ENCODE measurements at places on chromosomes 5 and 9. TPM values are rescaled to one million over a fixed set of nuclear protein-coding genes. Genes with fewer than 3 reads are reported as not detected.

DNA sequence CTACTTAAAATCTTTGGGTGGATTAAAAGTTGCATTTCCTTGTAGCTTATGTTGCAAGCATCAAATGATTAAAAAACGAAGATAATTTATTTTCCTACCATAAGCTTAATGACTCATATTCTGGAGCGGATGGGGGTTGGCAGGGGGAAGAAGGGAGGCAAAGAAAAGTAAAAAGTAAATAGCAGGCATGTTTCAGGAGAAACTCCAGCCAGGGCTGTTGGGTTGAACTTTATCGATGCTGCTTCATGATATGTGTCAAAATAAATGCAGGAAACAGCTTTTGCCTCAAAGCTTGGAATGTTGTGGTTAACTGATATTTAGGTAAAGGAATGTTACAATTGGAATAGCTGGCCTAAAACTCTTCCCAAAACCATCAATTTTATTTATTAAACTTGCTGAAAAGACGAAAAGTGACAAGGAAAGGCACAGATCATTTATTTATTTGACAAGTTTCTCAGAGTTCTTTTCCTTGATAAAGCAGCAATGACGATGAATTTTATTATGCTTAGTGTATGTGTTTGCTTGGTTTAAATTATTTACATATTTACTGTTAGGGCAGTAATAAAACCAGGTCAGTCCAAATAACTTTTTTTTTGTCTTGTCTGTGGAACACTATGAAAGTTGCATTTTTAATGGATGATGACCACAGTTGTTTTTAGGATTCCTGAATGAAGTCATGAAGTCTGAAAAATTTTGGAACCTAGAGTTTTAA is 177.9 kb downstream of the PCSK1 start:
- no peak for DNase-seq
- no peak overlapping the region for H3K4me3 ChIP-seq
- H3K27ac ChIP-seq: no peak overlapping the region
- H3K4me1 ChIP-seq: no peaks in the 10 kb centered on the region

FGF10 gene
- 1.5 TPM for total RNA-seq

NXNL2 gene
- 1.8 TPM for total RNA-seq

GRCh38 chr5:81884871-81885270 is 87.0 kb upstream of the ATG10 start:
- H3K4me3 ChIP-seq: no peak overlapping the region
- no peak for DNase-seq
- H3K27ac ChIP-seq: no peak overlapping the region
- H3K36me3 ChIP-seq: no peaks in the 10 kb centered on the region
- no peaks in the 10 kb centered on the region for H3K27me3 ChIP-seq
- H3K4me1 ChIP-seq: peaks cover 18% of the 10 kb centered on the region

FOXE1 gene
- total RNA-seq: 4.2 TPM

SAXO1 gene
- 0.48 TPM for total RNA-seq

GRCh38 chr5:38290028-38290653 is 31.8 kb downstream of the EGFLAM start:
- no peak for DNase-seq
- peaks cover 4% of the 10 kb centered on the region for H3K27me3 ChIP-seq
- H3K4me3 ChIP-seq: no peak overlapping the region

TRIM36 gene
- total RNA-seq: 55.2 TPM

KDM3B gene
- 97.7 TPM for total RNA-seq

DNA sequence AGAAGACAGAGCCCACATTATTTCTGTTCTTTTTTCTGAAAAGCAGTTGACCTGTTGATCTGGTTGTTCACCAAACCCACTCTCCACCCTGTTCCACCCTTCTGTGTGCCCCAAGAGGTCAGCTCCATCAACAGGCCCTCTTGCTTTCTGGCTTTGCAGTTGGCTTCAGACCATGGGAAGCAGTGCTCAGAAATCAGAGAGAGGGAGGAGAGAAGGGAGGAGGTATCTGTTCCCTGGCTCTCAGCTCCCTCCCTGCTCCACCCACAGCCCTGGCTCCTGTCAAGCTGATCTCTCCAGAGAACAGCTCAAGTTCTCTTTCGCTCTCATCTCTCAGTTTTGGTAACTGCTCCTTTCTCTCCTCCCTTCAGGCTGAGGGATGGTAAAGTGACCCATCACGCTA is 144.2 kb upstream of the RAI14 start:
- peaks cover 28% of the 10 kb centered on the region for H3K4me1 ChIP-seq
- H3K27me3 ChIP-seq: no peaks in the 10 kb centered on the region
- H3K4me3 ChIP-seq: peak overlapping the region; percentile 32
- H3K36me3 ChIP-seq: no peaks in the 10 kb centered on the region

- peaks cover 11% of the 10 kb centered on the region for H3K4me1 ChIP-seq
- no peak overlapping the region for H3K4me3 ChIP-seq
- no peak overlapping the region for H3K27ac ChIP-seq
- no peaks in the 10 kb centered on the region for H3K36me3 ChIP-seq
These were observed 86.5 kb upstream of the PRLR start for GRCh38 chr5:35316611-35317274.

TRAF2 gene
- 19.4 TPM for total RNA-seq

- H3K36me3 ChIP-seq: no peaks in the 10 kb centered on the region
- no peak overlapping the region for H3K4me3 ChIP-seq
- H3K27me3 ChIP-seq: peaks cover 5% of the 10 kb centered on the region
- no peak overlapping the region for H3K27ac ChIP-seq
These were observed 36.9 kb downstream of the FEM1C start for GRCh38 chr5:115507681-115508080.

DNA sequence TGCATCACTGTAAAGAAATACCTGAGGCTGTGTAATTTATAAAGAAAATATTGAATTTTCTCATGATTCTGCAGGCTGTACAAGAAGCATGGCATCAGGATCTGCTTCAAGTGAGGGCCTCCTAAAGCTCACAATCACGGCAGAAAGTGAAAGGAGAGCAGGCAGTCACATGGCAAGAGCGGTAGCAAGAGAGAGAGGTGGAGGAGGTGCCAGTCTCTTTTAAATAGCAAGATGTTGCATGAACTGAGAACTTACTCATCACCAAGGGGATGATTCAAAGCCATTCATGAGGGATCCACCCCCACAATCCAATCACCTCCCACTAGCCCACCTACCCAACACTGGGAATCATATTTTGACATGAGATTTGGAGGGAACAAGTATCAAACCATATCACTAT is 184.5 kb upstream of the PAPPA start:
- no peaks in the 10 kb centered on the region for H3K27me3 ChIP-seq
- H3K4me3 ChIP-seq: no peak overlapping the region
- no peak for DNase-seq
- no peaks in the 10 kb centered on the region for H3K4me1 ChIP-seq
- H3K27ac ChIP-seq: no peak overlapping the region

DNA sequence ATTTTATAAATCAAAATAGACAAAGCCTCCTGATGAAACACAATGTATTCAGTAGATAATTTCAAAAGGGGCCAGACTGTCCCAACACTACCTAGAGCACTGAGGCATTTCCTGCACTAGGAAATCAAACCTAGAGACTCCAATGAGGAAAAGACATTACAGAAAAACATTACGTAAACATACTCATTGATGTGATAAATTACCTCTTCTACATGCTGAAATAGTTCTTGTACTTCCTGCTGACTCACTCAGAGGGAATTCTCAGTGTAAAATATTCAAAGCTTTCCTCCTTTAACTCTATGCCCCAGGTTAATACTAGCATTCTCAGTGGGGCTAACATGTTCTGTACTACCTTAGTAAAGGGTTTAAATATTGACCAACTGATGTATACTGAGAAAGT is 178.0 kb downstream of the ESM1 start:
- H3K4me1 ChIP-seq: peaks cover 14% of the 10 kb centered on the region
- no peak overlapping the region for H3K4me3 ChIP-seq
- peak overlapping the region; percentile 97 for H3K27ac ChIP-seq

DNA sequence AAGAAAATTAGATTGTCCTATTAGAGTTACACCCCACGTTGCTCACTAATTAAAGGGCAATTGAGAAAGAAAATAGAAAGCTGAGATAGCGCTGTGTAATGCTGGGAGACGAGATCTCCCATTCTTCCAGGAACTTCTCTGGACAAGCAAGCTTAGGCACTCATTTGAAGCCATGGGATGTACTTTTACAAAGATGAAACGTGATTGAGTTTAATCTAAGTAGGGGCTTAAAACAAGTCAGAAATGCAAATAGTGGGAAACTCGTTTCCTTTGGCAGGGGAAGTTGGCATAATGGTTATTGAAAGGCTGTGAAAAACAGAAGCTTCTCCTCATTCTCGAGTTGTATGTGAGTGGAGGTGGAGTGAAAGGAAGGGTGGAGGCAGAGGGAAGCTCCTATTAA is 3.7 kb downstream of the PRDM6 start:
- H3K36me3 ChIP-seq: peaks cover 8% of the 10 kb centered on the region
- peak overlapping the region; percentile 34 for H3K27ac ChIP-seq
- H3K4me3 ChIP-seq: peak overlapping the region; percentile 40
- peaks cover 94% of the 10 kb centered on the region for H3K27me3 ChIP-seq
- no peak for DNase-seq
- H3K4me1 ChIP-seq: peaks cover 25% of the 10 kb centered on the region

DNA sequence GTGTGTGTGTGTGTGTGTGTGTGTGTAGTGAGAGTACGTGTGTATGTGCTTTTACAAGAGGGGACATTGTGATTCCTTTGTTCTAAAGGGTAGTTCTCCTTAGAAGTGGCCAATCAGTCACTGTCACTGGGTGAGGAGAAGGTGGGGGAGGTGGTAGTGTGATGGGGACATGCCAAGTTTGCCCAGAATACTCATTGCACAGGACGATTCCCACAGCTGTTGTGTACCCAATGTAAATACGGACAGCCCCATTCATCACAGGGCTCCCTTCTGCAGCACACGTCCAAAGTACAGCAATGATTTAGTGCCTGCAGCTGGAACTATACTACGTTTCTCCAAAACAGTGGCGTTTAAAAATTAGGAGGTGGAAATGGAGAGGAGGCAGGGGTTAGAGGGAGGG is 287.8 kb downstream of the TLR4 start:
- no peak overlapping the region for H3K4me3 ChIP-seq
- no peak for DNase-seq
- no peaks in the 10 kb centered on the region for H3K36me3 ChIP-seq
- H3K4me1 ChIP-seq: peaks cover 3% of the 10 kb centered on the region

GRCh38 chr5:120545951-120546350 is 81.9 kb downstream of the PRR16 start:
- H3K4me1 ChIP-seq: no peaks in the 10 kb centered on the region
- no peak overlapping the region for H3K27ac ChIP-seq
- H3K27me3 ChIP-seq: no peaks in the 10 kb centered on the region
- DNase-seq: no peak
- H3K4me3 ChIP-seq: no peak overlapping the region

DNA sequence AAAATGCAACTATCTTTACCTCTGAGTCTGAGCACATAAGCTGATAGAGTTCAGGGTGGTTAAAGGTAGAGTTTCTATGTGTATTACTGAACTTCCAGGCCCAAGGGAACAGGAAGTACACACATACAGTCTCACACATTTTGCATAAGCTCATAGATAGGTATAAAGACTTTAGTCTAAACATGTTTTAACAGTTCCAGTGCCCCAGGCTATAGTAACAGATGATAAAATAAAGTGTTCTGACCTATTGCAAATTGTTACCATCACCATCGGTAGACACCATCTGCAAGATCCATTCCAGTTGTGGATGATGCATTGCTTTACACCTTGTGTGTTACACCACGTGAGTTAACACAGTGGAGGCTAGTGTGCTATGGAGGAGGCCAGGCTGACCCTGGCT is 95.8 kb downstream of the TMEM174 start:
- peaks cover 22% of the 10 kb centered on the region for H3K27me3 ChIP-seq
- DNase-seq: no peak
- H3K36me3 ChIP-seq: no peaks in the 10 kb centered on the region
- H3K4me1 ChIP-seq: peaks cover 8% of the 10 kb centered on the region

DNA sequence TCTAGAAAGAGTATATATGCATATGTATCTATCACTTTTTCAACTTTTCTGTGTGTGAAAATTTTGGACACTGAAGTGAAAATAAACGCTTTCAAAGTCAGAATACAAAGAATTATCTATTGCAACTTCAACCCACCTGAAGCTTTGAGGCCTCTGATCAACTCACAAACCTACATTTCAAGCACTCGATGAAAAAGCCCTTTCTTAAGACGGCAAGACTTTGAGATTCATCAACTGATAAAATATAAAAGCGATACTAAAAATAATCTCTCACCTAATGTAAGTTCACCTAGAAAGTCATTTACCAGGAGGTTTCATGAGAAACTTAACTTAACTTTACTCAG is 1.2 kb downstream of the GOLPH3 start:
- peak overlapping the region; percentile 99 for H3K27ac ChIP-seq
- H3K4me1 ChIP-seq: peaks cover 24% of the 10 kb centered on the region
- H3K36me3 ChIP-seq: peaks cover 38% of the 10 kb centered on the region
- H3K27me3 ChIP-seq: no peaks in the 10 kb centered on the region
- DNase-seq: no peak

SCGB3A2 gene
- total RNA-seq: 1.4 TPM

CREB3 gene
- total RNA-seq: 36.4 TPM

GRCh38 chr9:130713286-130713960 is 19.8 kb downstream of the EXOSC2 start:
- peak overlapping the region; percentile 96 for H3K4me3 ChIP-seq
- peaks cover 24% of the 10 kb centered on the region for H3K4me1 ChIP-seq
- H3K36me3 ChIP-seq: no peaks in the 10 kb centered on the region

DNA sequence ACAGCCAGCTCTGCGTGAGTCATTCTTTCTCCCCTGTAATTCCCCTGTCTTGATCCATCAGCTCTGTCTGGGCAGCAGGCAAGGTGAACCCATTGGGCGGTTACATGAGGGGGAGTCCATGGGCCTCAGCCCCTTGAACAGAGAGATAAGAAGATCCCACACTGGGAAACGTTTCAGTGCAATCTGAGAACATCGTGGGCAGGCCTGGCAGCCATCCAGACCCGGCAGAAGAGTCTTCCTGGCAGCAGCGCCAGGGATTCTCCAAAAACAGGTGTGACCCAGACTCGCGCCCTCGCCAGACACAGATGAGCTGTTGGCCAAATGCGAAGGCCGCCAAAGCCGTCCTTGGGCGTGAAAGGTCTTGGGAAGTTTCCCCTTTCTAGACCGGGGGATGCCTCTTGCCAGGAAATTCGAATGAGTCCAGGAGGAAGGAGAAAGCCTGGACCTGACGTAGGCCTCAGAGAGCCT is 6.4 kb upstream of the SLC12A7 start:
- H3K4me3 ChIP-seq: no peak overlapping the region
- DNase-seq: no peak
- peaks cover 5% of the 10 kb centered on the region for H3K4me1 ChIP-seq
- H3K27me3 ChIP-seq: peaks cover 9% of the 10 kb centered on the region
- no peaks in the 10 kb centered on the region for H3K36me3 ChIP-seq
- no peak overlapping the region for H3K27ac ChIP-seq

SLC23A1 gene
- 1.6 TPM for total RNA-seq

- peak overlapping the region; percentile 71 for H3K27ac ChIP-seq
- H3K27me3 ChIP-seq: no peaks in the 10 kb centered on the region
- no peak for DNase-seq
These were observed 2.6 kb downstream of the TEX10 start for GRCh38 chr9:100350188-100350587.
